Small intestine (tissue), 16 donors: ENCODE measurements at places on chromosomes 5 and 9. TPM values are rescaled to one million over a fixed set of nuclear protein-coding genes. Genes with fewer than 3 reads are reported as not detected.

DNA sequence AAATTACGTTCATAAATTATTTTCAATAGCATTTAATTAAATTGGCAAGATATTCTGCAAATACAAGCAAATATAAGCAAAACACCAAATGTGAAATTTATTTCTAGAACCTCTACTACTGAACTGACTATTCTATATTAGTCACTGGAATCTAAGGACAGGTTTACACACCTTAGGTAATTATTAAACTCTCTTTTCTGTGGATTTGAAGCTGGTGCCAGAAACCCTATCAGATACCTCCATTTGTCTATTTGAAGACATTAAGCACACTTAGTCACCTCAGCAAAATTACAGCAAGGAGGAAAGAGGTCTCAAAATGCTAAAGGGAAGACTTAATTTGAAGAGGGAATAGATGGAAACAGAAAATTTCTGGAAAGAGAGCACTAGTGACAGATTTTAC is 83.4 kb downstream of the CPLANE1 start:
- DNase-seq = peak; percentile 67

DNA sequence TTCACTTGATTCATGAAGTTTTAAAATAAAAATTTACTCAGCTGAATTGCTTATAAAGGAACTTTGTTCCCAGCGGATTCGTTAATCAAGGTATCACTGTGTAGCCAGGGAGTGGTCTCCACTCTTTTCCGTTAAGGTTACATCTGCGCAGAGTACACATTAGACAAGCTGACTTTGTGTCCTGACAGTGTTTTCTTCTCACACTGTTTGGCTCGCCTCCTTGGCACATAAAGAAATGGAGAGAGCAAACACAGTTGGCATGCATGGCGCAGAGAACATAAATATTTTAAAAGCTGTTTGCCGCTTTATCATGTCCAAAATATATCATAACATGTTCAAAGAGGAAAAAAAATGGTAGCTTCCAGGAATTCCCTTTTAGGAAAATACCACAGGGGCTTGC is 153.2 kb downstream of the EDIL3 start:
- no peak for DNase-seq

GRCh38 chr5:93267276-93267675 is 313.7 kb downstream of the NR2F1-AS1 start:
- no peak for DNase-seq

Gene FBP1
- polyA plus RNA-seq = 207 TPM

DNA sequence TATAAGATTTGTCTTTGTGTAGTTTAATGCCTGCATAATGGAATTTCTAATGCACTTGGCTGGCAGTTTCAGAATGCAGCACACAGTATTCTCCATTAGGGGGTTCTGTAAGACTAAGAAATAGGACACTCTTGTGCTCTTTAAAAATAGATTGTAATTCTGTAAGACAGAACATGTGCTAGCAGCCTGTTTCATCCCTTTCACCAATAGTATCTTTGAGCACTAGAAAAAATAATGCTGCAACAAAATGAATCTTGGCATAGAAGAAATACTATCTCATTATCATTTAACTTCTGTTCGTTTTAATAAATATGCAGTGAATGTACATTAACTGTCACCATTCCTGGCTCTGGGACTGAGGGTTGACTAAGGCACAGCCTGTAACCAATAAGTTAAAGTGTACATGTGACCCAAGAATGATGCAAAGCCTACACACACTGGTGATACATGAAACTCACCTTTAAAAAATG is 23.8 kb upstream of the ZNF622 start:
- DNase-seq = peak; percentile 71

DNA sequence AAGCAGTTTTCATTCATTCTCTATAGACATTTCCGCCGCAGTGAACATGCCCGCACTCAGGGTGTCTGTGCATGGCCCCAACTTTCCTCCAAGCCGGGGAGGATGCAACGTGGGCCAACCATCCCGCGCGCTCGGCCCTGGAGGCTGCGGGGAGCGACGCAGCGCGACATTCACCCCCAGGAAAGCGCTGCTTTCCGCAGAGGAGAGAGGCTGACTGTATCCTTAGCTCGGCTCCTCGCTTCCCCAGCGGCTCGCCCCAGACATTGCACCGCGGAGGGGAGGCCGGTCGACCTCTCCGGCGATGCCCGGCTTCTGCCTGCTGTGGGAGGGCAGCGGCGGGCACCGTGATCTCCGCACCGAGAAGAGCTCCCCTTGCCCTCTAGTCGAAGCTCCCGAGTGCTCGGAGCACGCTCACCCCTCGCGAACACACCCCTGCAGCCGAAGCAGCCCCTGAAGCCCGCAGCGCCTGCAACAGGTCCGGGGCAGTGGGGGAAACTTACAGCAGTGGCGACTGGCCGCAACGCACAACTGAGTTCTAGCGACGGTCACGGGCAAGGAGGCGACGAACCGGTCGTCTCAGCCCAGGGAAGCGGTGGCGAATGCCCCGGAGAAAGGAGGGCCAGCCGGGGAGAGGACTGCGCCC is 600 bp downstream of the ENC1 start:
- DNase-seq = no peak

DNA sequence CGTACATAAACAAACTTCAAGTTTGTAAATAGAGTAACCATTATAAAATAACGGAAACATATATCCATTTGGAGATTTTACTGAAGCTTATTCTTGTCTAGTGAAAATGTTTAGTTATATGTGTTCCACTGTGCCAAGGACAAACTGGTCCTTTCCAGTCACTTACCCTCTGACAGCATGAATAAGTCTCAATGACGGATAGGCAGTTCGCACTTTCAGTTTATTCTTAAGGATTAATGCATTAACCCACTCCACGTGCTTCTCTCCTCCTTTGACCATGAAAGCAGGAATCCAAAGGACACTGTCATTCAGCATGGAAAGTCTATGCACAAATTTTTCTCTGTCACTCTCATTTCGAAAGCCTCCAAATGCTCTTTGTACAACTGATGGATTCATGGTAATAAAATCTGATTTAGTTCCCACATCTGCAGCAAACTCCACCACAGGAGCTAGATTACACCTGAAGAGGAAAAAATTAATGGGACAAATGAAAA is 47.1 kb downstream of the ST8SIA4 start:
- DNase-seq = no peak

Gene OMD
- not detected for polyA plus RNA-seq

DNA sequence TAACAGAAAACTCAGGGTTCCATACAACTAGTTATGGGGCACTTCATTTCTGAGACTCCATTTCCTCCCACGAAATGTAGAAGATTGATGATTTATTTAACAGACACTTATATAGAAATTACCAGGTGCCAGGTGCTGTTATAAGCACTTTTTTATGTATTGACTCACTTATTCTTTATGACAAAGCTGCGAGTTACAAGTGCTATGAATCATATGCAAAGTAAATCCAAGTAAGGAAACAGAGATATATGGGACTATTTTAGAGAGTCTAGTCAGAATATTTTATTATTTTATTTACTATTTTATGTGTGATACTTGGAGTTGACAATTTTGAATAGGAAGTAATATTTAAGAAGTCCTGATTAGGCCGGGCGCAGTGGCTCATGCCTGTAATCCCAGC is 822.8 kb upstream of the C9orf72 start:
- DNase-seq = no peak

DNA sequence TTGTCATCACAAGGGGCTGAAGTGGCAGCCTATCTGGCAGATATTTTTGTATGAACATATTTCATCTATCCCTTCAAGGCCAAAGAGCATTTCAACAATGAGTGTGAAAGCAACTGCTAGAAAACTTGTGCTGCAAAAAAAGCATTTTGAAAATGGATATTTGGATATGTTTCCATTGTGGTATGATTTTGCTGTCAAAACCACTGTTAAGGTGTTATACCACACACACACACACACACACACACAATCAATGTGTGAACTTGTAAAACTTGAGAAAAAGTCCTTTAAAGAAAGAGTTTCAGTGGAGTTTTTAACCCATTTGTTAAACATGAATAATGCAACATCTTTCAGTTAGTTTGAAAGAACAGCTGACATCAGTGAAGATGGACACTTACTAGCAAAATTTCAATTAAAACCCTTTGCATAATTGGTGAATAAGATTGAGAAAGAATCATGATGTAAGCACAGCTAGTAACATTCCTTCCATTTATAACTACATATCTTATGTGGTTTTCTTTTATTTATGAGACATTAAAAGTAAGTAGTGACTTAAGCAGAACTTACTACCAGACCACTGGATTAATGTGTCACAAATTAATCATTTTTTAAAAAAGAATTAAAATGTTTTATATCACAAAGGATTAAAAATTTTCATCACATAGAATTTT is 182.6 kb upstream of the GNA14 start:
- no peak for DNase-seq
